ENCODE measurements at places on chromosomes 13 and 19.

DNA sequence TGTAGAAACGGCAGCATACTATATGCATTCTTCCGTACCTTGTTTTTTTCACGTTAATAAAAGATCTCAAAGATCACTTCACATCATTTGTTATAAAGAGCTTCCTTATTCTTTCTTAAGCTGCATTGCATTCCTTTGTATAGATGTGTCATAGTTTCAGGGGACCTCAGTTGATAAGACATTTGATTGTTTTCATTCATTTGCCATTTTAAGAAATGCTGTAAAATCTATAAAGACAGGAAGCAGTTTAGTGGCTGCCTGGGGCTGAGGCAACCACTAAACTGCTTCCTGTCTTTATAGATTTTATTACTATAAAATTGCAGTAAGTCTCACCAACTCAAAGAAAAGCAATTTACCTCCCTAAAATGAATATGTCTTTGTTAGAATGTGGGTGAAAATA lies 59.4 kb downstream of the ZDHHC20 start:
- DNase-seq, result no peak

DNA sequence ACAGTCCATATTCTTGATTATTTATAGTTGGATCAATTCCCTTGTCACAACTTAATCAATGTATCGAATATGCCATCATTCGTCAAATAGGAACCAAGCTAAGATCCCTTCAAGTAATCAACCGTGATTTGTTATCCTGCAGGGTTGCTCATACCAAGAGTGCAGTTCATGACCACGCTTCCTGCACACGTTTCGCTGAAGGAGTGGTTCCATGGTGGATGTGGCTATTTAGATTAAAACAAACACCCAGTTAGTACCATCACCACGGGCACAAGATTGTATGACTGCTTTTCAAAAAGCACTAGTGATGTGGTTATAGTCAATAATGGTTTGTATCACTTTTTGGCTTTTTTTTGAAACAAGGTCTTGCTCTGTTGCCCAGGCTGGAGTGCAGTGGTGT lies 41.1 kb upstream of the CCNE1 start:
- no peak for DNase-seq

- no peak for DNase-seq
These were observed 6.4 kb downstream of the IGFL3 start for GRCh38 chr19:46118136-46118535.

DNA sequence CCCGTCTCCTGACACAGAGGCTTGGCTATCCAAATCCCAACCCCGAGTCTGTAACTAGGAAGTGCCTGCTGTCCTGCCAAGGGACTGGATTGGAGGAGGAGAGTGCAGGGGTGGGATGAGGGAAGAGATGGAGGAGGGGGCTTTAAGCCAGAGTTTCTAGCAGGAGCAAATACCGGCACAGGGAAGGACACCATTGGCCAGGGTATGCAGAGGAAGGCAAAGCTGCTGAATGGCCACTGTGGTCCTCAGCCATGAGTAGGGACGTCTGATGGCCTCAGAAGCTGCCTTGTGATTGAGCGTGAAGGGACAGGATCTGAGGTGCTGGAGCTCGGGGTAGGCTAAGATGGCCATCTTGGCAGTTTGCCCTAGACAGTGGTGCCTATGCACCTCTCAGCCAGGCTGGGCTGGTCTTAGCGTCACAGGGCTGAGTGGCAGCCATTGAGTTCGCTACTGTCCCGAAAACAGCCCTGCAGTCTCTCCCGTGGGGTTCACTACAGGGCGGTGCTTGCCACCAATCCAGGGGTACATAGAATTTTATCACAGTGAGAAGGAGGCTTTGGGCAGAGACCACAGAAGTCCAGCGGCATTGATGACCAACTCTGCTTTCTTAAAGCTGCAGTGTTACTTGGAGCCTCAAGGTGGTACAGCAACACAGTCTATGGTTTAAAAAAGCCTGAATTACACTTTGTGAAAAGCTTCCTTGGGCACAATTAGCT lies 61.8 kb downstream of the AKAP11 start:
- DNase-seq, result no peak

DNA sequence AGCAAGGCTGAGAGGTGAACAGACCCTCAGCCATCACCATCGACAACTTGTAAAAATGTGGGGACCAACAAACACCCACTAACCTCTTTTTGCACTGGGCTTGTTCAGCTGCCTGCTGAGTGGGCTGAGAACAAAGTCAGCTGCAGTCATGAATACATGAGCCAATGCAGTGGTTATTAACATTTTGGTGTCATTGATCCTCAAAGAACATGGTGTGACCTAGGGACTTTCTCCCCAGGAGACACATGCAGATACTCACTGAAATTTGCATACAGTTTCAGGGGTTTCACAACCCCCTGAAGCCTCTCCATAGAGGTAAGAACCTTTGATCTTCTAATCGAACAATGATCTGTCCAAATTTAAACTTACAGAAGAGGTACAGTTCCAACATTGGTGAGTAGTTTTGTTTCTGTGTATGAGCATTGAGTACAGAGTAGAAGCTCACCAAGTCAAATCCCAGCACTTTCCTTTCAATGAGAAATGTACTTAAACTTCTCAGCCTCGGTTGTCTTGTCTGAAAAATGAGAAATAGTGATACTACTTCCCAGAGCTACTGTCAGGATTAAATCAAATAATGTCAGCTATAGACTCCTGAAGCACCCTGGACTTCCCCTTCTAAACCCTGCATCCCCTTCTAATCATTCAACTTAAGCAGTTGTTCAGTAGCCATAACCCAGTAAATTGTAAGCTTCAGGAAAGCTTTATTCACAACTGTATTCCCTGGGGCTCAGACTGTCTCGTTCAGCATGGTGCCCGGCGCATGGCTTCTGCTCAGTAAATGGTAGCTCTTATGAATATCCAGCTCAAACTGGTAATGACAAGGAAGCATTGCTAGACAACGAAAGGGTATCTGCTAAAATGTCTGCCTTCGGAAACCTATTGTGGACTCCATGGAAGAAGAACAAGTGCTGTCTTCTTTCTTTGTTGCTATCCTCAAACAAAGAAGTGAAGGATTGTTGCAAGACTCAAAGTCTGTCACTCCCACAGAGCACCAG lies 148.7 kb downstream of the FOXO1 start:
- no peak for DNase-seq

DNA sequence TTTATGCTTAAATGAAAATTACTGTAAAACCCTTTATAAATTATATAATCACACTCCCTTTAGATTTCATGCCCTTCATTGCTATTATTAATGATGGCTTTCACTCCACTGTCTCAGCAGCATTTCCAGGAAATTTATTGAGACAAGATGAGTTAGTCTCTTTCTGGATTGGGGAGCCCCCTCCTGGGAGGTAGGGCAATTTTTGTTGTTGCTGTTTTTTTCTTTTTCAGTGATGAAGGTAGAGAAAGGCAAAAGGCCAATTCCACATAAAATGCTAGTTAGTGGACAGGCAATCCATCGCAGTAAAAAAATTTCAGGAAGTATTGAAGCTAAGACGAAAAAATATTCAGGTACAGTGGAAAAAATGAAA lies 80.2 kb downstream of the TEX26 start:
- no peak for DNase-seq

DNA sequence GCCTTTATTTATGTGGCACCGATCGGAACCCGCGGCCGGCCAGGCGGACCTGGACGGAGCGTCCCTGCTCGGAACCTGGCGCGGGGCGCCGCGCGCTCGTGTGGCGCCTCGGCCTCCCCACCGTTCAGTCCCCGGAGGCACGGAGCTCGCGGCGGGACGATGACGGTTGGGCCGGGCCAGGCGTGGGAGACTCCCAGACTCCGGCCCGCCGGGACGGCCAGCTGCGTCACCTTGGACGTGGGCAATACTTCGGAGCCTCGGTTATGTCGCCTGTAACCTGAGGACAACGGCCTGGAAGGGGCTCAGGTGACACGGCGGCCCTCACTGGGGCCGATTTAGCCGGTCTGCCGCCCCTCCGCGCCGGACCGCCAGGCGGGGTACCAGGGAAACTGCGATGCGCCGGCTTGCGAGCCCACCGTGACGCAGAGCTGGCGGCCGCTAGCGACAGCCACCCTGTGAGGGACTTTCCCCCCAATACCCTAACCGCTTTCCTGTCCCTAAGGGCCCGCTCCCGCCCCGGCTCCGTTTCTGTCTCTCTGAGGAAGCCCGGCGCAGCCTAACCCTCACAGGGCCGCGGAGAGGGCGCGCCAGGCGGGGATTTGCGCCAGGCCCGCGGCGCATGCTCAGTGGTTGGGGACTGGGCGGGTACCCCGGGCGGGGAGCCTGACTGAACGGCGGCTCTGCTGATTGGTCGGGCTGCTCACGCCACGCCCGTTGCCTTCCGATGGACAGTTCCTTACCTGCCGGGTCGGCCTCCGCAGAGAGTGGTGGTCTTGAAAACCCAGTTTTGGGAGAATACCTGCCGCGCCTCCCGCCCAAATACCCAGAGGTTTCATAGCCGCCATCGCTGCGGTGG lies 109.5 kb upstream of the DOCK9 start:
- peak; percentile 63 for DNase-seq

DNA sequence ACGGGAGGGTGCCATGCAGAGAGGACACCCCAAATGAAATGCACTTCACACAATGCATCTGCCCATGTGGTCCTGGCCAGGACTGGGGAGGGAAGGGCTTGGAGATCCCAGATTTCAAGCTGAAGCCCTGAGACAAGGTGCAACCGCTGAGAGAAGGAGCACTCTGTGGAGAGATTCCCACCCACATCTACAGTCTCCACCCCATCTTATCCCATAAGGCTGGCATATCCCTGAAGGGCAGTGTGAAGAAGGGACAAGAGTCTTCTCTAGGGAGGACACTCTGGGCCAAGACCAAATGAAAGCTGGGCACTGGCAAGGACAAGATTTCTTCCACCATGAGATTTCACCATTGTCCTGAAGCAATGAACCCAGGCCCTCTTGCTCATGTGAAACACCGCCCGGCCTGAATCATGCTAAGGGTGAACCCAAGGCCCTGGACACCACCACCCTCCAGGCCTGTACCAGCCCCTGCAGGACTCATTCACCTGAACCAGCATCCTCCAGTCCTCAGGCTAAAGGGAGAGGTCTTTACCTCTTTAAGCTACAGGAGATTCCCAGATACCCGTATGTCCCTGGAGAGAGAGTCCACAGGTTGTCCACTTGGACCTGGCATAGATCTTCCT lies 20.5 kb downstream of the CEACAM4 start:
- DNase-seq, result no peak

GRCh38 chr13:75071796-75072195 lies 410.2 kb downstream of the TBC1D4 start:
- DNase-seq, result no peak

GRCh38 chr13:63629591-63629990 lies 2213.9 kb upstream of the PCDH20 start:
- no peak for DNase-seq

GRCh38 chr19:47284324-47284899 lies 9.7 kb downstream of the INAFM1 start:
- DNase-seq, result no peak

DNA sequence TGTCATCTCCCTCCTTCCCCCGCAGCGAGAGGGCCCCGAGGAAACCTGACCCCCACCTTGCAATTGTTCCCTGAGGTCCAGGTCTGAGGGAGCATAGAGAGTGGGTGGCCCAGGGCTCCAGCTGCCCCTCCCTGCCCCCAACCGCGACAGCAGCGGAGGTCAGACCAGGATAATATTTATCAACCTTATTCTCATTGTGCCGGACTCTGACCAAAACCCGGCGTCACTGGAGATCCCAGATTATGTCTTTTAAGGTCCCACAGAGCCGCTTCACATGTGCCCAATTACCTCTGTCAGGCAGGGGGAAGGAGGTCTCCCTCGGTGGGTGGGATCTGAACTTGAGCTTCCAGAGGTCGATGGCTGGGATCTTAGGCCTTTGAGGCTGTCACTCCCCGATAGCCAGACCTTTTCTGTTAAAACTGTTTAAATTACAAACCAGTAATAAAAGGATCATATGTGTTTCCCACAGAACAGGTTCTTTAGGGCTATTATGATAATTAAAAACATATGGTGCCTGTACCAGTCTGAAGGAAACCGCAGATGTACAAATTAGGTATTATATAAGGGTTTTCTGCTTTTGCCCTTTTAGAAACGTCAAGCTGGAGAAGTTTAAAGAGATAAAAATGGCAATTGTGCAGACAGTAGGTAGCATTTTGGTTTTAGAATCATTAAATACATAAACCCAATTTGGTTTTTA lies 195.5 kb downstream of the ZNF536 start:
- no peak for DNase-seq

DNA sequence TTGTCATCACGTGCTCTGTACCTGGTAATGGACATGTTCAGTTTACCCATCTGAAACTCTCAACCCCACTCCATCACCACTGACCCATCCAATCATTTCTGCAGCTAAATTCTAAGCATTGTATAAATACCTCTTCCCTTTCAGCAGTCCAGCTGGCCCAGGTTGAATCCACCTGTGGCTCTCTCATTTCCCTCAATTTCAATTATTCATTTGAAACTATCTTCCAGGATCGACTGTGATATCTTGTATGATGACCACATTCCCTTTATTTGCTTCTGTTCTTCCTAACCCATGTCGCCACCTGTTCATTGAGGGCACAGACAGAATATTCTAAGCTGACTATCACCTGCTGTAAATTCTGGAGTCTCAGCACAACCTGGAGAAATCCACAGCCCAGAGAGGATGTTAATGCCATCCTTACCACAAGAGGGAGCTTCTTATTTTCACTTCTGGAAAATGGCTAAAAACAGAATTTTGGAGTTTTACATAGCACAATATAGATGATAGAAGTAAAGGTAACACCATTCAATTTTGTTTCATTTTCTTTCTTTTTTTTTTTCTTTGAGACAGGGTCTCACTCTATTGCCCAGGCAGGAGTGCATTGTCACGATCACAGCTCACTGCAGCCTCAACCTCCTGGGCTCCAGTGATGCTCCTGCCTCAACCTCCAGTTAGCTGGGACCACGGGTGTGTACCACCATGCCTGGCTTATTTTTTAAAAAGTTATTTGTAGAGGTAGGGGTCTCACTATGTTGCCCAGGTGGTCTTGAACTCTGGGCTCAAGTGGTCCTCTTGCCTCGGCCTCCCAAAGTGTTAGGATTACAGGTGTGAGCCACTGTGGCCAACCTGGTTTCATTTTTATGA lies 38.6 kb downstream of the ZNF823 start:
- no peak for DNase-seq

DNA sequence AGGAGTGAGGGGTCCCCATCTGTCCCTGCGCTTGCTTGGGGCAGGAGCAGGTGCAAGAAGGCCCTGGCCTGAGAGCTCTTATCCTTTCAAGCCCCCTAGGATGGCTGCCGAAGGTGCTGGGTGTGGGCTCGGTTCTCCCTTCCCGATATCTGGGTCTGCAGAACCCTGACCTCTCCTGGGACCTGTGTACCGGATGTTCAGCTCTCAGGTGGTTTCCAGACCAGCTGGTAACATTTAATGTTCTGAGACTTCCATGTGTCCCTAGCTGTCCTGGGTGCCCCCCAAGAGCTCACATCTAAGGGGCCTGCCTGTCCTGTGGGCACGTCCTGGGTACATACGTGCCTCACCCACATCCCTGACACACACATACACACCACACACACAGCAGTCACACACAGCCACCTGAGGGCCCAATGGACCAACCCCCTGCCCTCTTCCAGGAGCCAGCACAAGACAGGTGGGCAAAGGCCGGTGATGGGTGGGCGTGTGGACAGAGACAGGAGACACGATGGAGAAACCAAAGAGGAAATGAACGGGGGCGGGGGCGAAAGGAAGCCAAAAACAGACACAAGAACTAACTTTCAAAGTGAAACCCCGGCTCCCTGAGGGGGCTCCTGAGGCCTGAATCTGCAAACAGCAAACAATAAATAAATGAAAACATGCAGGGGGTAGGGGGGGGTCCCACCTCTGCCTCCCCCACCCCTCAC lies 124.3 kb downstream of the PTPRS start:
- no peak for DNase-seq
